ENCODE measurements at places on chromosomes 2 and 18.
A peak's percentile ranks its signal among the peaks of the same experiment; 100 is the strongest.

- no peak for DNase-seq
These were observed 865.4 kb upstream of the NXPH2 start for GRCh38 chr2:139645617-139646016.

GRCh38 chr2:30457296-30457695, 10.2 kb downstream of the LCLAT1 start:
- DNase-seq: no peak

- DNase-seq: no peak
These were observed 16.0 kb downstream of the LANCL1 start for GRCh38 chr2:210460322-210461227.

DNA sequence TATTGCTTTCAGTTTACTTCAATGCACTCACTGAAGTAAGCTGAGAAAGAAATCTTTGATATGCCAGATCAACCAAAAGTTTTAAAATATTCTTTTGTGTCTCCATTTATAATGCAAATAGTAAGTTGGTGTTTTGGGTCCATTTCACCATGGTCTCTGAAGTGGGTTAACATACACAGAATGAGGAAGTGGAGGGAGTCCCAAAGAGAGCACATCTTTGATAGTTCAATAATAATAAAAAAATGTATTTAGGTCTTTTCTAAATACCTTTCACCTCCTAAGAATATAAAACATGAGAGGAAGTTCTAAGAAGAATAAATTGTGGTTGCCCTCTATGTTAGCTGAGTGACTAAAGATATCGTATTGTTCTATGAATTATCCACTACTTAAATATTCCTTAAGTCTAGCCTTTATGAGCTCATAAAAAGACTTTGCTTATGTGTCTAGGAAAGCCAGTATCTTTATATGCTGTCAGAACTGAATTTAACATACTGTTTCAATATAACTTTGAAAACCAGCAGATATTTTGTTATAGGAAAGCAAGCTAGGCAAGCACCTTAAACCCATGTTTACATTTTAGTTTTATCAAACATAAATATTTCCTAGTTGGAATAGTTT, 148.7 kb upstream of the ZEB2 start:
- DNase-seq: no peak

DNA sequence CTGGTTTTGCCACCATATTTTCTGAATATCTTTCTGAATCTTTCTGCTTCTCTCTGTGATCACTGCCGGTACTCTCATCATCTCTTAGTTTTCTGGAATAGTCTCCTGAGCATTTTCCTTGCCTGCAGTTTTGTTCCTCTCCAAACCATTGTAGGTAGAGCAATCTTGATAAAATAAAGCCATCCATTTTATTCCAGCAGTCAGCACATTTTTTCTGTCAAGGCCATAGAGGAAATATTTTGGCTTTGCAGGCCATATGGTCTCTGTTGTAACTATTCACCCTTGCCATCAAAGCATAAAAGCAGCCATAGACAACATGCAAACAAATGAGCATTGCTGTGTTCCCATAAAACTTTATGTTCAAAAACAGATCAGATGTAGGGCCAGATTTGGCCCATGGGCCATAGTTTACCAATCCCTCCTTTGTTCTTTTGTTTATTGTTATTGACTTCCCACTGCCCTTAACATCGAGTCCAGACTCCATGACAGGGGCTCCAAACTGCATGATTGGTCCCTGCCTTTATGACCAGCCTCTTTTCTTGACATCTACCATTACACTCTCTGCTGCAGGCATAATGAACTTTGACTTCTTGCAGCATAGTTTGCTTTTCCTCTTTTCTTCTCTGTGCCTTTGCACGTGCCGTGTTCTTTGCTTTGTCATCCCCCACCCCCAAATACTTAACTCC, 29.8 kb downstream of the TMEM87B start:
- DNase-seq: no peak

GRCh38 chr2:240220371-240220770, 79.9 kb upstream of the OTOS start:
- no peak for DNase-seq

DNA sequence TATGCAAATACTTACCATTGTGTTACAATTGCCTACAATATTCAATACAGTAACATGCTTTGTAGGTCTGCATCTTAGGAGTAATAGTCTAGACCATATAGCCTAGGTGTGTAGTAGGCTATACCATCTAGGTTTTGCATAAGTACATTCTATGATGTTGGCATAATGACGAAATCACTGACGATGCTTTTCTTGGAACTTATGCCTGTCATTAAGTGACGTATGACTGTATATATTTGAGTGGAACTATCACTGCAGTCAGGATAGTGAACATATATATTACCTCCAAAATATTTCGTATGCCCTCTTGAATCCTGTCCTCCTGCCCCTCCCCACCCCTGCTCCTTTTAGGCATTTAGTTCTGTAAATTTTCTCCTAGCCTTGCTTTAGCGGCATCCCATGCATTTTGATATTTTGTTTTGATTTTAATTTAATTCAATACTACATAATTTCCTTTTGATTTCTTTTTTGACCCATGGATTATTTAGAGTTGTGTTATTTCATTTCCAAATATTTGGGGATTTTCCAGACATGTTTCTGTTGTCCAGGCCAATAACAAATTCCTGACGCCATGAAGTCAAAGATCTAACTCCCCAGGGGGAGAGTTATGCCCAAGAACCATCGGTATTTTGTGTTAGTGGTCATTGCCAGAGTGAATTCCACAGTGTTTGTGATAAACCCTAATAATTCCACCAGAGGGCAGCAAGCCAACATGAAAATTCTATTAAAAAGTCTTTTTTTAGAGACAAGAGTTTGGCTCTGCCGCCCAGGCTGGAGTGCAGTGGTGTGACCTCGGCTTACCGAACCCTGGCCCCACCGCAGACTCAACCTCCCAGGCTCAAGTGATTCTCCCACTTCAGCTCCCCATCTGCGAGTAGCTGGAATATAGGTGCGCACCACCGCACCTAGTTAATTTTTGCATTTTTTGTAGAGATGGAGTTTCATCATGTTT, 24.2 kb upstream of the CASP8 start:
- DNase-seq: peak; percentile 76

DNA sequence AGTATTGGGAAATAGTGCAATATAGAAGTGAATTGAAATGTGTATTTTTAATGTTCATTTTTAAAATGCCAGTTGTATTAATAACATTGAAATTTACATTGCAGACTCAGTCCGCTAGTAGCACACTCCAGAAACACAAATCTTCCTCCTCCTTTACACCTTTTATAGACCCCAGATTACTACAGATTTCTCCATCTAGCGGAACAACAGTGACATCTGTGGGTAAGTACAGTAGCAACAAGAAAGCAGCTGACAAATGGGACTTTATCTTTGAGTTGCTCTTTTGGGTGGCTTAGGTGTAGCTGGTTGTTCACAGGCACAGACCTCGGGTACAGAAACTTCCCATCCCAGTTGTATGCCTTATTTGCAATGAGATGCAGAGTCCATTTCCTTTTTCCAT, 118.2 kb upstream of the IL1R2 start:
- no peak for DNase-seq

GRCh38 chr2:113202305-113203216, 28.8 kb downstream of the PSD4 start:
- no peak for DNase-seq

- no peak for DNase-seq
These were observed 63.2 kb downstream of the ASB1 start for GRCh38 chr2:238489896-238490295.

- DNase-seq: no peak
These were observed 38.3 kb downstream of the SFXN5 start for GRCh38 chr2:73033142-73033765.

GRCh38 chr2:45794134-45794617, 142.7 kb downstream of the PRKCE start:
- DNase-seq: no peak

- DNase-seq: no peak
These were observed 30.5 kb downstream of the PDK1 start for GRCh38 chr2:172586245-172586891.

DNA sequence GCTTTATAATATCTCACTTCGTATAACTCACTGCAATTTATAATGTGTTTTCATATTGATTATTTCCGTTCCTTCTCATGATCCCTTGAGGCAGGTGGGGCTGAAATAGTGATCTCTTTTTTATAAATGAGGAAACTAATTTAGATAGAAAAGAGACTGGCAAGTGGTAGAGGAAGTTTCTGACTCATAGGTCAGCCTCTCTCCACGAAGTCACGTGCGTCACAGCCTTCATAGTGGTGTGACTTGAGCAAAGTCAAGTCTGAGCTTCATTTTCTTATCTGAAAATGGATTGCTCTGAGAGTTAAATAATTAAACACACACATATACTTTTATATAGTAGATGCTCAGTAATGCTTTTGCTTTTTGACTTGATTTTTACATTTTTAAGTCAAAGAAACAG, 19.9 kb downstream of the ABCG5 start:
- no peak for DNase-seq

DNA sequence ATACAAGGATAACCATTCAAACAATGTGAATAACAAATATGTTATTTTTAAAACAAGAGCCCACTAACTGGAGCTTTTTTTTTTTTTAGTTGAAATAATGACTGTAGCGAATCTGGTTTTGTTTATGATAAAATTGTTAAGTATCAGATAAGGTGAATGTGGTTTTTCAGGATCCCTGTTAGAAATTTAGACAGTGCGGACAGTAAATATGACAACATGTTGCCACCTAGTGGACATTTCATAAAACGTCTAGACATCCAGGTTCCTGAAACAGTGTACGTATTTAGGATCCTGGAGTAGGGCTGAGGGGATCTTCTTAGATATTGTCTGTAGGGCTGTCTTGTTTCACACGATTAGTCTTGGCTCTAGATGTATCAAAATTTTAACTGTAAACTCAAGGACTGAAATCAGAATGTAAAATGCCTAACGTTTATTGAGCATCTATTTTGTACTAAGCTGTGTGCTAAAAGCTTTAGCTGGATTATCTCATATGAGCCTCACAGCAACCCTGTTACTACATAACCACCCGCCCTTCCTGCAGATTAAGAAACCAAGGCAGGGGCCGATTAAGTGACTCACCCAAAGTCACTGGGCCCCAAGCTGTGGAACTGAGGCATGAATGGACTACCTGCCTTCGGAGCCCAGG, 23.9 kb upstream of the CCDC68 start:
- peak; percentile 61 for DNase-seq

- DNase-seq: no peak
These were observed 694 bp downstream of the UNC50 start for GRCh38 chr2:98608962-98609604.

GRCh38 chr2:64228126-64228678, 84.0 kb upstream of the PELI1 start:
- DNase-seq: peak; percentile 39

DNA sequence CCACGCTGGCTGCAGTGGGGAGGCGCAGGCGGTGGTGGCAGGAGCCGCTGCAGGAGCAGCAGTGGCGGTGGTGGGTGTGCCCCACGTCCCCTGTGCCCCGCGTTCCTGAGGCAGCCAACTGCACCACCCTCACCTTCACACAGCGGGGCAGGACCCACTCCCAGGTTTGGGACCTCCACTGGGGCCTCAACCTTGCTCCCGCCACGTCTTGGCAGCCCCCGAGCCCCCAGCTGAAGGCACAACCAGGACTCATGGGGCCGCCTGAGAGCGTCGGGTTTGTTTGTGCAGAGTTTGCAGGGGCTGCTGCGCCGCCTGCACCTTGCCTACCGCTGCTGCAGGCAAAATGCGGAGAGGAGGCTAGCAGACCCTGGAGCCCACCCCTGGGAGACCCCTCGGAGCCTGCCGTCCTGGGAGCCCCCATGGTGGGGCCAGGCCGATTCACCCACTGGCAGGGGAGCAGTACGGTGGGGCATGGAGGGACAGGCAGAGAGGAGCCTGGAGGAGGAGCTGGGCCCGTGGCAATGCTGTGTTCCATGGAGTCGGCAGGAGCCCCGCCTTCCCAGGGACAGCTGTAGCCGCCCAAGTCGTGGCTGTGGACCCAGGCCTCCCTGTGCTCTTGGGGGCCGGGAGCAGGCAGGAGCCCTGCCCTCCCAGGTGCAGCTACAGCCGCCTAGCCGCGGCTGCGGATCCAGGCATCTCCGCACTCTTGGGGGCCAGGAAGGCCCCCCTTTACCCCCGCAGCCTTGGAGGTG, 14.7 kb upstream of the EML6 start:
- DNase-seq: no peak
